ENCODE measurements at places on chromosomes 11 and 22.

DNA sequence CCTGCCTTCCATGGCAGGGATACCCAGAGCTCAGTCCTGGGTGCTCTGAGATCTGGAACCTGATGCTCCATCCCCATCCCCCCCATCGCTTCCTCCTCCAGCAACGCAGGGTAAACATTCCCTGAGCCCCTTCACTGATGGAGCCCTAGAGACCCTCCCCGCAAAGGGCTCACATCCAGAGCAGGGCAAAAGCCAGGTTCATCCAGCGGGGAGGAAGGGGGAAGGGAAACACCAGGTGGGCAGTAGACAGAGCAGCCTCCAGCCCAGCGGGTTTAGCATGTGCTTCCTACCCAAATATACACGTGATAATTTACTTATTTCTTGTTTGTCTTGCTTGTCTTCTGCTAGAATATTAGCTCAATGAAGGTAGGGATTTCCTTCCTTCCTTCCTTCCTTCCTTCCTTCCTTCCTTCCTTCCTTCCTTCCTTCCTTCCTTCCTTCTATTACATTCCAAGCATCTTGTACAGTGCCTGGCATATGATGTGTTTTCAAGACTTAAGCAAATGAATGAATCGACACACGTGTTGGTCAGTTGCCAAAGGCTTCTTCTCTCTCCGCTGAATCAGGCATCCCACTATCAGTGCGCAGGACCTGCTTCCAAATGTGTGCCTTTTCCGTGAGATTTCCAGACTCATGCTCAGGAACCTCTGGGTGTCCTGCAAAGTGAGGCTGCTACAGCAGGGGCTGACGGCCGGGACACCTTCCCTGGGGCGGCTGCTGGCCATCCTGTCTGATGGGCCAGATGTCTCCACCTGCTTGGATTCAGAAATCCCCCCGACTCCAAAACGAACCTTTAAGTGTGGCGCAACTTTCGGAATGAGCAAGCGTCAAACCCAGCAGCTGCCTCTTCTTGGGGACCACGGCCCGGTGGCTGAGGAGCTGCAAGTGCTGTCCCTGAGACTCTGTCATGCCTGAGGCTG lies 955.1 kb downstream of the BRD1 start:
- DNase-seq, result peak; percentile 75
- no peak overlapping the region for H3K27ac ChIP-seq
- H3K4me1 ChIP-seq, result no peaks in the 10 kb centered on the region
- no peaks in the 10 kb centered on the region for H3K36me3 ChIP-seq
- H3K27me3 ChIP-seq, result peaks cover 8% of the 10 kb centered on the region

- H3K27me3 ChIP-seq, result no peaks in the 10 kb centered on the region
- no peak overlapping the region for H3K4me3 ChIP-seq
- no peak overlapping the region for H3K27ac ChIP-seq
- DNase-seq, result no peak
- no peaks in the 10 kb centered on the region for H3K36me3 ChIP-seq
- no peaks in the 10 kb centered on the region for H3K4me1 ChIP-seq
Observed at GRCh38 chr11:123797114-123797513, 9.0 kb downstream of the OR6M1 start.

- DNase-seq, result no peak
- no peak overlapping the region for H3K4me3 ChIP-seq
- H3K4me1 ChIP-seq, result peaks cover 20% of the 10 kb centered on the region
- H3K27ac ChIP-seq, result no peak overlapping the region
Observed at GRCh38 chr22:23525510-23525909, 54.6 kb downstream of the IGLL1 start.

GRCh38 chr11:115169251-115169650 lies 335.0 kb downstream of the CADM1 start:
- no peak overlapping the region for H3K27ac ChIP-seq
- H3K27me3 ChIP-seq, result peaks cover 24% of the 10 kb centered on the region
- H3K4me1 ChIP-seq, result peaks cover 4% of the 10 kb centered on the region
- no peak for DNase-seq
- no peaks in the 10 kb centered on the region for H3K36me3 ChIP-seq
- H3K4me3 ChIP-seq, result no peak overlapping the region

DNA sequence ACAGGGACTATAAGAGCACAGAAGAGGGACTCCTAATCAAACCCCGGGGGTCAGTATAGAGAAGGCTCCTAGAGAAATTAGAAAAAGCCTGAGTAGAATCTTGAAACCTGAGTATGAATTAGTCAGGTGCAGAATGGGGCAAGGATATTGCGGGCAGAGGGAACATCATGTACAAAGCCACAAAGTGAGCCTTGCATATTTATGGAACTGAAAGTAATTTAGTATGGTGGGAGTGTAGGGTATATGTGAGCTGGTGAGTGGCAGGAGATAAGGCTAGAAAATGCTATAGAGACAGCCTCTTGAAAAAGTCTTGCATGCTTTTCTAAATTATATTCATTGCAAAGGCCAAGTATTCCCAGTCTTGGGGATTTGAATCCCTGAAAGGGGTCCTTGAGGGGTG lies 93.7 kb downstream of the STIM1 start:
- no peak overlapping the region for H3K27ac ChIP-seq
- no peaks in the 10 kb centered on the region for H3K36me3 ChIP-seq
- no peak overlapping the region for H3K4me3 ChIP-seq
- DNase-seq, result no peak

DNA sequence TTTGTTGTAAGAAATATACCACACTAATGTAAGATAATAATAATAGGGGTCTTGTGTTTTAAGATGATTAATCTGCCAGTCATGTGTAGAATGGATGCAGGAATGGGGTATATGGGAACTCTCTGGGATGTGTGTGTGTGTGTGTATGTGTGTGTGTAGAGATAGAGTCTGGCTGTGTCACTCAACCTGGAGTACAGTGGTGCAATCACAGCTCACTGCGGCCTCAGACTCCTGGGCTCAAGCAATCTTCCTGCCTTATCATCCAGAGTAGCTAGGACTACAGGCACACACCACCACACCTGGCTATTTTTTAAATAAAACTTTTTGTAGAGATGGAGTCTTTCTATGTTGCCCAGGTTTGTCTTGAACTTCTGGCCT lies 11.5 kb upstream of the PANX1 start:
- peaks cover 4% of the 10 kb centered on the region for H3K27me3 ChIP-seq
- H3K27ac ChIP-seq, result no peak overlapping the region

GRCh38 chr11:88064097-88064705 lies 111.0 kb downstream of the RAB38 start:
- no peaks in the 10 kb centered on the region for H3K27me3 ChIP-seq
- H3K27ac ChIP-seq, result no peak overlapping the region
- no peak overlapping the region for H3K4me3 ChIP-seq
- no peaks in the 10 kb centered on the region for H3K36me3 ChIP-seq
- DNase-seq, result no peak

DNA sequence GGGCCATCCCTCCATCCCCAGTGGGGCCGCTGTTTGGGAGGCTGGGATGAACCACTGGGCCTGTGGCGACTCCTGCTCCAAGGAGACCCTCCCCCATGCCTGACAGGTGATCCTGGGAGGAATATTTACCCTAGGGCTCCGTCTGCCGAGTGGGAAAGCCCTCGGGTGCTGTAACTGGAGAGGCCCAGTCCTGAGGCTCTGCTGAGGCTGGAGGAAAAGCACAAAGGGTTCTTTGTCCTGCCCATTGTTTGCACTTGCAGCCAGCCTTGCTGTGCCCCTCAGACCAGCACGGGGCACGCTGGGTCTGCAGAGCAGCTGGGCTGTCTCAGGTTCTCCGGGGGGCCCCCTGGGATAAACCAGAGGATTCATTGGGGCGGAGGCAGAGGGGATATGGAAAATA lies 321.1 kb downstream of the MN1 start:
- no peak overlapping the region for H3K27ac ChIP-seq
- peaks cover 34% of the 10 kb centered on the region for H3K4me1 ChIP-seq
- peaks cover 2% of the 10 kb centered on the region for H3K36me3 ChIP-seq
- no peak overlapping the region for H3K4me3 ChIP-seq
- DNase-seq, result no peak

DNA sequence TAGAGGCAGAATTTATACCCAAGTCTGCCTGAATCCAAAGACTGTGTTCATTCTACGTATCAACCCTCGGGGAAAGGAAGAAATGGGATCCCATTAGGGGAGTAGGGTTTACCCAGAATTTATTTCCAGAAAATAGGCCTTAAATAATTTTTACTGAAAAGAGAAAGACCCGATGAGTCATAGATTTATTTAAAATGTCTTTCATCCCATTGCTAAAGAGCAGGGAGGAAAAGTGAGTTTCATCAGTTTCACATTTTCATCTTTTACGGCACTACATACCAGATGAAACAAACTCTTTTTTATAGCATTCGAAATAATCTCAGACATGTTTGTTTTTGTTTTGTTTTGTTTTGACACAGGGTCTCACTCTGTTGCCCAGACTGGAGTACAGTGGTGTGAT lies 31.3 kb downstream of the SLC1A2 start:
- H3K36me3 ChIP-seq, result no peaks in the 10 kb centered on the region
- H3K4me1 ChIP-seq, result peaks cover 32% of the 10 kb centered on the region
- peak overlapping the region; percentile 69 for H3K27ac ChIP-seq
- no peak overlapping the region for H3K4me3 ChIP-seq

DNA sequence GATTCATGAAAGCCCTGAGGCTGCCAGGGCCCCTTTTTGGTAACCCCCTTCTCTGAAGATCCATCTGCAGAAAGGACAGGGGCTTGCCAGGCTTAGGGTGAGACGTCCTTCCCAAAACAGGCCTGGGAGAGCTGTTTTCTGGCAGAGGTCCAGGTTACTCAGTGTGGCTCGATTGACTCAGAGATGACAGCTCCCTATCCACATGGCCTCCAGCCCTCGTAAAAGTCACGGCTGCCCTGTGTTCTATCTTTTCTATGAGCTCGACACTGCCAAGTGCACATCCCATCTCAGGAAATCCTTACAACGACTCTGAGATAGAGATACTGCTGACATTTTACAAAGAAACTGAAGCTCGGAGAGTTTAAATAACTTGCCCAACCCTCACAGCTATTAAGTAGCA lies 20.4 kb downstream of the ADAMTS8 start:
- H3K4me3 ChIP-seq, result no peak overlapping the region
- no peak overlapping the region for H3K27ac ChIP-seq
- DNase-seq, result no peak

DNA sequence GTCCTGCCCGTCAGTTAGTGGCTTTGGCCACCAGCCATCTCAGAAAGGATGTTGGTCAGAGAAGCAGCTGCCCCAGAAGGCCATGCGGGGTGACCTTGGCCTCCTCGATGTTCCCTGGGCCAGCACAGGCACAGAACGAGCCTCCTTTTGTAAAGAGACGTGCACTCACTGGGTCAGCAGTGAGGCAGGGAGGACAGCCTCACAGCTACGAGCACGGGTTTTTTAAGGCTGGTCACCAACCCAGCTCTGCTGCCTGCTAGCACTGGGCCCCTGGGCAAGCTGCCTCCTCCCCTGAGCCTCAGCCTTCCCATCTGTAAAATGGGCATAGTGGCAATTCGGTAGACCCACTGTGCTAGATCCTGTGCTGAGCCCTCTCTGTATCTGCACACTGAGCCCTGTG lies 10.8 kb downstream of the IGLL1 start:
- no peak overlapping the region for H3K27ac ChIP-seq
- no peak for DNase-seq
- no peak overlapping the region for H3K4me3 ChIP-seq
- peaks cover 15% of the 10 kb centered on the region for H3K4me1 ChIP-seq

DNA sequence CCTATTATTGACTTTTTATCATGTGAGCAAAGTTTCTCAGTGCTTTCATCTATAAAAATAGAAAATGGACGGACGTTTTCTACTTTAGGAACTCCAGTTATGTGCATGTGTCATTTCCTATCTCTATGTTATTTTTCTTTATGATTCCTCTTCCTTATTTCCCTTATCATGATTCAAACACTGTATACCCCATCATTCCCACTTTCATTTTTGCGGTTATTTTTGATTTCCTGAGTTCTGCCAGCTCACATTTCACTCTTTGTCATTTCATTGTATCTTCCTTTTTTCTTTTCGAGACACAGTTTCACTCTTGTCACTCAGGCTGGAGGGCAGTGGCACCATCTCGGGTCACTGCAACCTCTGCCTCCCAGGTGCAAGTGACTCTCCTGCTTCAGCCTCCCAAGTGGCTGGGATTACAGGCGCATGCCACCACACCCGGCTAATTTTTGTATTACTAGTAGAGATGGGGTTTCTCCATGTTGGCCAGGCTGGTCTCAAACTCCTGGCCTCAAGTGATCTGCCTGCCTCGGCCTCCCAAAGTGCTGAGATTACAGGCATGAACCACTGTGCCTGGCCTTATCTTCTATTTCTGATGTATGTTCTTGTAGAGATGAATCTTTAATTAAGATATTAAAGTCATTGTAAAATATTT lies 21.5 kb downstream of the C11orf58 start:
- no peaks in the 10 kb centered on the region for H3K27me3 ChIP-seq
- H3K4me1 ChIP-seq, result peaks cover 12% of the 10 kb centered on the region
- peaks cover 28% of the 10 kb centered on the region for H3K36me3 ChIP-seq

- peaks cover 3% of the 10 kb centered on the region for H3K36me3 ChIP-seq
- no peaks in the 10 kb centered on the region for H3K4me1 ChIP-seq
- no peak overlapping the region for H3K27ac ChIP-seq
- no peak overlapping the region for H3K4me3 ChIP-seq
- H3K27me3 ChIP-seq, result peaks cover 57% of the 10 kb centered on the region
Observed at GRCh38 chr11:68666849-68667248, 17.5 kb upstream of the GAL start.

DNA sequence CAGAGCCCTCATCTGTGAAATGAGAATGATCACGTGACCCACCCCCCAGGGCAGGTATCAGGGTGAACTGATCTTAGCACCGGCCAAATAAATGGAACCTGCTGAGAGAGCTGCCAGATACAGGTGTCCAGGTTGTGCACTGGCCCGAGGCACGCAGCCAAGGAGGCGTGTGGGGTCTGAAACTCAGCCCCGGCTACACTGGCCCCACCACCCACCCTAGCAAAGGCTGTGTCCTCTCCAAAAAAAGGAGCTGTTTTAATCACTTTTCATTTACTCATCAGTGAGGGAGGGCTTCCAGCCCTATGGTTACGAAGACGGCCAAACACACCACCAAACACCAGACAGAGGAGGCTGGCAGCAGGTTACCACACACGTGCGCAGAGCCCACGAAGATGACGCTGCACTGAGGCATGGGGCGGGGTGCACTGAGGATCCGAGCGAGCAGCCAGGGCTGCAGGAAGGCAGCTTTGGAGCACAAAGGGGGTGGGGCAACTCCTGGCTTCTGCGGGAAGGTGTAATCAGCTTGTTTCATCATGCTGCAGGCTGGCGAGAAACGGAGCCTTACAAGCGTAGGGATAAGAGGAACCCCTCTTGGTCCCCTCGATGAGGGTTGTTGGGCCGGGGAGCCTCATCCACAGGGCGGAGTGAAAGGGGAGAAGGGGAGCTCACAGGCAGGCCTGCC lies 19.5 kb upstream of the SLC22A12 start:
- H3K36me3 ChIP-seq, result no peaks in the 10 kb centered on the region
- H3K27ac ChIP-seq, result no peak overlapping the region
- no peak overlapping the region for H3K4me3 ChIP-seq
- peaks cover 2% of the 10 kb centered on the region for H3K4me1 ChIP-seq
- DNase-seq, result no peak

- DNase-seq, result no peak
- H3K27me3 ChIP-seq, result peaks cover 5% of the 10 kb centered on the region
- H3K4me1 ChIP-seq, result no peaks in the 10 kb centered on the region
- H3K4me3 ChIP-seq, result no peak overlapping the region
- no peaks in the 10 kb centered on the region for H3K36me3 ChIP-seq
Observed at GRCh38 chr11:112797648-112798293, 163.4 kb upstream of the NCAM1 start.

- no peak overlapping the region for H3K4me3 ChIP-seq
- H3K27me3 ChIP-seq, result no peaks in the 10 kb centered on the region
- no peak for DNase-seq
- no peaks in the 10 kb centered on the region for H3K36me3 ChIP-seq
- no peaks in the 10 kb centered on the region for H3K4me1 ChIP-seq
Observed at GRCh38 chr11:105790840-105791239, 181.0 kb downstream of the GRIA4 start.
